Stimulated activated CD4-positive, alpha-beta T cell treated with anti-CD3 and anti-CD28 coated beads, Interleukin-4, amount 100 ng/mL, for 1 hour (primary cell): ENCODE measurements at places on chromosomes 11 and 22.

GRCh38 chr22:41798736-41799135, 1.7 kb upstream of the CCDC134 start:
- DNase-seq = no peak

DNA sequence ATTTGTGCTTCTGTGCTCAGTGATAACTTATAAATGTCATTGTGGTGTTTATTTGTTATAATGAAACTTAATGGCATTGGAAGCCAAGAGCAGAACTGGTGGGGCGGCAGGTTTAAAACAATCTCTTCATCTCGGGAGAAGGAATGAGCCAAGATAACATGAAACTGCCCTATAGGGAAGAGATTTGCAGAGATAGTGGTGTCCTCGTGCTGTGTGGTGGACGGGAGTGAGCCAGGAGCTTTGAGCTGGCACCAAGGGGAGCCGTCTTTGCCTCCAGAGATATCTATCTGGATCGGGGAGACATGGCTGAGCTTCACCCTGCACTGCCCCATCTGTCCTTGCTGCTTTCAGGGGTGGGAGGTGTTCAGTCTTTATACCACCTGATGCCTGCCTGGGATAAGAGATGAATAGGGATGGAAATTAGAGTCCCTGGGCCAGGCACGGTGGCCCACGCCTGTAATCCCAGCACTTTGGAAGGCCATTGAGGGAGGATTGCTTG, 189.6 kb downstream of the ST3GAL4 start:
- no peak for DNase-seq

DNA sequence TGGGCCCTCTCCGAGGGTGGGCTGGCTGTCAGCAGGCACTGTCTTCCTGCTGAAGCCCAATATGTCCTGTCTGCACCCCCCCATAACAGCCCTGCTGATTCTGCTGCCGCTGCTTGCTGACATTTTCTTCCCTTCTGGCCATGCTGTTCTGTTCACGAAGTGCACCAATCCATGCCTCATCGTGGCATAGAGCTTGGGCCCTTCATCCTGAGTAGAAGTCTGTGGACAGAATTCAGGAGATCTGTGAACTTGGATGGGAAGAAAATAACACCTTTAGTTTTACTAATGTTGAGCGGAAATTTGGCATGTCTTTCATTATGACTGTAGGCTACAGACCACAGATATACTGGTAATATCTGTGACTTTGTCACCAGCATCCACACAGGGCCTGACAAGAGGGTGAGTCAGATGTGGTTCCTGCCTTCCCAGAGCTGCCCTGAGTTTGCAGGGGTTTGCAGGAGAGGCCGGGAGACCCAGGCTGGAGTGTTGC, 14.1 kb upstream of the KIAA0930 start:
- DNase-seq = no peak

- no peak for DNase-seq
These were observed 251.8 kb upstream of the KIRREL3 start for GRCh38 chr11:127252321-127252720.

GRCh38 chr22:44996648-44997047, 13.2 kb downstream of the PHF21B start:
- no peak for DNase-seq
